ENCODE measurements at places on chromosomes 4 and X. TPM values are rescaled to one million over a fixed set of nuclear protein-coding genes. Genes with fewer than 3 reads are reported as not detected.

GRCh38 chrX:16215660-16216059, 48.4 kb downstream of the MAGEB17 start:
- peak overlapping the region; percentile 89 for H3K27ac ChIP-seq
- peaks cover 7% of the 10 kb centered on the region for H3K4me1 ChIP-seq
- peak overlapping the region; percentile 32 for H3K4me3 ChIP-seq
- no peaks in the 10 kb centered on the region for H3K27me3 ChIP-seq

DNA sequence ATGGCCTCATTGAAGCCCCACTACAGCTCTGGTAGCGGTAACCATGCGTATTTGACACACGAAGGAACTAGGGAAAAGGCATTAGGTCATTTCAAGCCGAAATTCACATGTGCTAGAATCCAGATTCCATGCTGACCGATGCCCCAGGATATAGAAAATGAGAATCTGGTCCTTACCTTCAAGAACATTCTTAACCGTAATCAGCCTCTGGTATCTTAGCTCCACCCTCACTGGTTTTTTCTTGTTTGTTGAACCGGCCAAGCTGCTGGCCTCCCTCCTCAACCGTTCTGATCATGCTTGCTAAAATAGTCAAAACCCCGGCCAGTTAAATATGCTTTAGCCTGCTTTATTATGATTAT, 876 bp downstream of the HPRT1 start:
- H3K27ac ChIP-seq = no peak overlapping the region
- peaks cover 9% of the 10 kb centered on the region for H3K36me3 ChIP-seq
- no peak for DNase-seq
- H3K4me1 ChIP-seq = no peaks in the 10 kb centered on the region

DNA sequence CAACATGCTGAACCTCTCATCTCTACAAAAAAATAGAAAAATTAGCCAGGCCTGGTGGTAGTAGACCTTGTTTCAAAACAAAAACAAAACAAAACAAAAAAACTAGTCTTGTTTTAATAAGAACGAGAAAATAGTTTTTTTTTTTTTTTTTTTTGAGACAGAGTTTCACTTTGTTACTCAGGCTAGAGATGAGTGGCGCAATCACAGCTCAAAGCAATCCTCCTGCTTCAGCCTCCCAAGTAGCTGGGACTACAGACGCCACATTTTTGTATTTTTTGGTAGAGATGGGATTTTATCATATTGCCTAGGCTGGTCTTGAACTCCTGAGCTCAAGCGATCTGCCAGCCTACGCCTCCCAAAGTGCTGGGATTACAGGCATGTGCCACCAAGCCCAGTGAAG, 47.7 kb upstream of the UGDH start:
- H3K4me3 ChIP-seq = no peak overlapping the region
- no peak overlapping the region for H3K27ac ChIP-seq
- no peak for DNase-seq

DNA sequence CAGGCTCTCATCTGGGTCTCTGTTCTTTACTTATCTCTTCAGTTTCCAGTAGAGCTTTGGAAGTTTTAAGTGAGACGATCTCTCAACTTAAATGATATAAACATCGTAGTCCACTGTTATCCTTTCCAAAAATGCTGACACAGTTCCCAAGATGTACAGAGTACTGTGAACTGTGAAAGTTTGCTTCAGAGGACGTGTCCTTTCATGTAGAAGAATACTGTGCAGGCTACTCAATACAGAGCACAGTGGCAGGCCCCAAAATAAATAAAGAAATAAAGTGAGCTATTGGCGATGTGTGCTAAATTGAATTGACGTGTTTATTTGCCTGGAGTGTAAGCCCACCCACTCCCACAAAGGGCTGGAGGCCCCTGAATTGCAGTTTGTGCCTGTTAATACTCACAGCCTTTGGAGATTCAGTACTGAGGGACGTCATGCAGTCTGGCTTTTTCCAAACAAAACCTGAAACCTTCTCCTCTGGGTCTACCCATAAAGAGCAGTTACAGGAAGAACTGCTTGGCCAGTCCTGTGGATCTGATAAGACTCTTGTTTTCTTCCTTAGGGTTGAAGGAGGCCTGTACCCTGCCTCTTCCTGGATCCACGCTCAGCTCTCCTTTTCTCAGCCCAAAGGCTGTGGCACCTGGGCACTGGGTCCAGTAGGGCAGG, 66.1 kb downstream of the SOWAHB start:
- no peaks in the 10 kb centered on the region for H3K27me3 ChIP-seq
- H3K4me3 ChIP-seq = no peak overlapping the region
- no peaks in the 10 kb centered on the region for H3K36me3 ChIP-seq
- no peaks in the 10 kb centered on the region for H3K4me1 ChIP-seq
- DNase-seq = no peak

The PGM2 gene
- total RNA-seq = 26.6 TPM

DNA sequence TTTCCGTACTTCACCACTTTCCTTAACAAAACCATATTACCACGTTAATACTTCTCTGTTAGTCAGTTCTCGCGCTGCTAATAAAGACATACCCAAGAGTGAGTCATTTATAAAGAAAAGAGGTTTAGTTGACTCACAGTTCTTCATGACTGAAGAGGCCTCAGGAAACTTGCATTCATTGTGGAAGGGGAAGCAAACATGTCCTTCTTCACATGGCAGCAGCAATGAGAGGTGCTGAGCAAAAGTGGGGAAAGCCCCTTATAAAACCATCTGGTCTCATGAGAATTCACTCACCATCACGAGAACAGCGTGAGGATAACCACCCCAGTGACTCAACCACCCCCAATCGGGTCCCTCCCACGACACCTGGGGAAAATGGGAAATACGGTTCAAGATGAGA, 289.8 kb upstream of the CLNK start:
- peaks cover 4% of the 10 kb centered on the region for H3K4me1 ChIP-seq
- no peak for DNase-seq
- no peaks in the 10 kb centered on the region for H3K36me3 ChIP-seq
- no peak overlapping the region for H3K27ac ChIP-seq

The MID1 gene
- total RNA-seq = 33.1 TPM

DNA sequence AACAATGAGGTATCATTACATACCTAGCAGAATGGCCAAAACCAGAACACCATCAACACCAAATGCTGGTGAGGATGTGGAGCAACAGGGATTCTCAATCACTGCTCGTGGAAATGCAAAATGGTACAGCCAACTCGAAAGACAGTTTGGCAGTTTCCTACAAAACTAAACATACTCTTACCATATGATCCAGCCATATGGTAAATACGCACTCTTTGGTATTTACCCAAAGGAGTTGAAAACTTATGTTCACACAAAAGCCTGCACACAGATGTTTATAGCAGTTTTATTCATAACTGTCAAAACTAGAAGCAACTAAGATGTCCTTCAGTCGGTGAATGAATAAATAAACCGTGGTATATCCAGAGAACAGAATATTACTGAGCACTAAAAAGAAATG, 7.8 kb downstream of the CASP3 start:
- DNase-seq = no peak
- no peak overlapping the region for H3K4me3 ChIP-seq
- H3K4me1 ChIP-seq = peaks cover 6% of the 10 kb centered on the region
- H3K36me3 ChIP-seq = peaks cover 46% of the 10 kb centered on the region

- H3K27ac ChIP-seq = no peak overlapping the region
- DNase-seq = no peak
- H3K36me3 ChIP-seq = no peaks in the 10 kb centered on the region
- H3K4me3 ChIP-seq = no peak overlapping the region
- no peaks in the 10 kb centered on the region for H3K27me3 ChIP-seq
These were observed 36.8 kb upstream of the NAA11 start for GRCh38 chr4:79362626-79363025.

The PAGE2B gene
- not detected for total RNA-seq

- no peaks in the 10 kb centered on the region for H3K27me3 ChIP-seq
- H3K4me1 ChIP-seq = no peaks in the 10 kb centered on the region
- no peak overlapping the region for H3K27ac ChIP-seq
These were observed 575.5 kb upstream of the NDST4 start for GRCh38 chr4:115688961-115689360.

DNA sequence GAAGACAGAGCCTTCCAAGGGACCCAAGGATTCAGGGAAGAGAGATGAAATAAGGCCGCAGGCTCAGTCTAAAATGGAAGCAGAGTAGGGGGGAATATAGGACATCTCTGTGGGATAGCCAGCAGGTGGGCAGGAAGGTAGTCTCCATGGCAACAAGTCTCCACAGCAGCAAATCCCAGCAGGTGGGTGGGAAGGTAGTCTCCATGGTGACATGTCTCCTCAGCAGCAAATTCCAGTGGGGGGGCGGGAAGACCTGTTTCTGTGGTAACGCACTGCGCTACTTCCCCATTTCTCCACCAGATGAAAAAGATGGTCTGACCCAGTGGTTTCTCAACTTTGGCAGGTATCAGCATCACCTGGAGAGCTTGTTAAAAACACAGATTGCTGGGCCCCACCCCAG, 18.3 kb downstream of the NLGN3 start:
- H3K36me3 ChIP-seq = peaks cover 9% of the 10 kb centered on the region
- H3K27ac ChIP-seq = no peak overlapping the region
- no peak overlapping the region for H3K4me3 ChIP-seq
- no peaks in the 10 kb centered on the region for H3K27me3 ChIP-seq
- H3K4me1 ChIP-seq = no peaks in the 10 kb centered on the region

DNA sequence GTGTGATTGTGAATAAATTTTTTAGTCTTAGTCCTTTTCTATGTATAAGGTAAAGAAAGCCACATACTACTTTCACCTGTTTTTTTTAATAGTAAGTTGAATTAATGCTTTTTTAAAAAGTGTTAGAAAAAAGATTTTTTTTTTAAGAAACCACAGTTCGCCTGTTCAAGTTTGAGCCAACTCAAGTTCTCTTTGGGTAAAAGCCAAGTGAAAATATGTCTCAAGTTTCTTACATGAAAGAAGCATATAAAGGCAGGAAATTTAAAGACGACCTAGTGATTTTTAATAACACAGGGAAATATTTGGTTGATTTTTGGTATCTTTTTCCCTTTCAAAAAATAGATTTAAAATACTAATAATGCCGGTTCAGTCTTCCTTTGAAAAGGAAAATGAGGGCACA, 369.9 kb upstream of the NR3C2 start:
- H3K4me3 ChIP-seq = no peak overlapping the region
- H3K4me1 ChIP-seq = no peaks in the 10 kb centered on the region
- H3K27me3 ChIP-seq = no peaks in the 10 kb centered on the region
- no peaks in the 10 kb centered on the region for H3K36me3 ChIP-seq
